ENCODE measurements at places on chromosomes 12 and 14.

DNA sequence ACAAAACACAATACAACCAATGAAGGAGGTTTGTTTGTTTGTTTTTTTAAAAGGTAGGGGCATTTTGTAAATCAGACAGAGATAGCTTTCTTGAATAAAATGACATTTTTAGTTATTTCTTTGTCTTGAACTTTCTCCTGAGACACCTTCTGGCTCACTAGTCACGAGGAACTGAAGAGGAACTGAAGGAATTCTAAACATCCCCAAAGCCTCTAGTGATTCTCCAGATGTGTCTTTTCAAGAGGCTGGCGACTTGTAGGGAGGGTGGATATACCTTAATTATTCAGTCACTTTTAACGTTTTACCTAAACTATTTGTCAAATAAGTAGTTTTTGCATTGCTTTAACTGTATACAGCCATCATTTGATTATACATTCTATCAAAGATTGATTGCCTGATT is 211.2 kb upstream of the LRIG3 start:
- DNase-seq: no peak

DNA sequence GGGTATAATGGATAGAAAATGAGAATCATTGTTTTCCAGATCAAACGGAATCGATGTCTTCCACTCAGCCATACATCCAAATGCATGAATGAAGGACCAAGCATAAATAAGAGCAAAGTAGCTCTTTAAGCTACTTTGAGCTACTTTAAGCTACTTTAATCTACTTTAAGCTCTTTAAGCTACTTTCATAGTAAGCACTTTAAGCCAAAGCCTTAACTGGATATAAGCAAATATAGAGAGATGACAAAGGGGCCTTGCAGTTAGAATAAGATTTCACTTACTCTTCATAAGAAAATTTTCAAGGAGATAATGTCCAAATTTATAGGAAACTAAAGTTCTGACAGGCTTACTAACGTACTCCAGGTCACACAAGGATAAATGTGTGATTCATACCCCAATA is 355.6 kb upstream of the KITLG start:
- no peak for DNase-seq

GRCh38 chr14:29111554-29111953 is 345.0 kb downstream of the FOXG1 start:
- no peak for DNase-seq

- DNase-seq: no peak
Observed at GRCh38 chr12:123931686-123932321, 40.8 kb downstream of the CCDC92 start.

- no peak for DNase-seq
Observed at GRCh38 chr14:91009501-91010152, 50.8 kb downstream of the RPS6KA5 start.

GRCh38 chr12:92336641-92337040 is 191.0 kb upstream of the BTG1 start:
- DNase-seq: no peak

DNA sequence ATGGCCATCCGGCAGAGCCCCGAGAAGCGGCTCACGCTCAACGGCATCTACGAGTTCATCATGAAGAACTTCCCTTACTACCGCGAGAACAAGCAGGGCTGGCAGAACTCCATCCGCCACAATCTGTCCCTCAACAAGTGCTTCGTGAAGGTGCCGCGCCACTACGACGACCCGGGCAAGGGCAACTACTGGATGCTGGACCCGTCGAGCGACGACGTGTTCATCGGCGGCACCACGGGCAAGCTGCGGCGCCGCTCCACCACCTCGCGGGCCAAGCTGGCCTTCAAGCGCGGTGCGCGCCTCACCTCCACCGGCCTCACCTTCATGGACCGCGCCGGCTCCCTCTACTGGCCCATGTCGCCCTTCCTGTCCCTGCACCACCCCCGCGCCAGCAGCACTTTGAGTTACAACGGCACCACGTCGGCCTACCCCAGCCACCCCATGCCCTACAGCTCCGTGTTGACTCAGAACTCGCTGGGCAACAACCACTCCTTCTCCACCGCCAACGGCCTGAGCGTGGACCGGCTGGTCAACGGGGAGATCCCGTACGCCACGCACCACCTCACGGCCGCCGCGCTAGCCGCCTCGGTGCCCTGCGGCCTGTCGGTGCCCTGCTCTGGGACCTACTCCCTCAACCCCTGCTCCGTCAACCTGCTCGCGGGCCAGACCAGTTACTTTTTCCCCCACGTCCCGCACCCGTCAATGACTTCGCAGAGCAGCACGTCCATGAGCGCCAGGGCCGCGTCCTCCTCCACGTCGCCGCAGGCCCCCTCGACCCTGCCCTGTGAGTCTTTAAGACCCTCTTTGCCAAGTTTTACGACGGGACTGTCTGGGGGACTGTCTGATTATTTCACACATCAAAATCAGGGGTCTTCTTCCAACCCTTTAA is 1.5 kb downstream of the FOXG1 start:
- no peak for DNase-seq

DNA sequence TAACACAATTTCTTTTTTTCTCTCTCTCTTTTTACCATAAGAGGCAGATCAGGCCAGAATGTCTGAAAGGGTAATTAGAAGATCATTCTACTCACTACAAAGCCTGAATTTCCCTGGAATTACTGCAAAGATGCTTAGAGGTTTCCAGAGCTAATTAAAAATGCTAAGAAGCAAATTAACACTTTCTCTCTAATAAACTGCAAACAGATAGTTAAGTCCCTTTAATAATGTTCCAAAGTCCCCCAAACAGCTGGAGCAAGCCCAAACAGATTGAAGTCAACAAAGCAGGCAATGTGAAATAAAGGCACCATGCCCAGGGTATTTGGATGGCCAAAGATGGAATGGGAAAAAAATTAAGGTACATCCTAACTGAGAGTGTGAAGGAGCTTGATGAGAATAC is 208.8 kb upstream of the LRFN5 start:
- DNase-seq: no peak

GRCh38 chr12:60021235-60021634 is 425.4 kb downstream of the SLC16A7 start:
- no peak for DNase-seq

DNA sequence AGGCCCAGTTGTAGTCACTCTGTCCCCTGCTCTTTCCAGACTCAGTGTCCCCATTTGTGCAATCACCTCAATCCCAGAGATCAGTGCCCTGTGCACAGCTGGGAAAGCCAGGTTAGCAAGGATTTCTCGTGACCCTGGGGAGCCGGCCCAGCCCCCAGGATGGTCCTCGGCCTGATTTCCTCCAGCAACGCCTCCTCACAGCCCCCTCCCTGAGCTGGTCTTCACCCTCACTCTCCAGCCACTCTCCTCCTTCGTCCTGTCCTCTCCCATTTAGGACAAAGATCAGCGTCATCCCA is 194.8 kb upstream of the C14orf180 start:
- no peak for DNase-seq

GRCh38 chr12:123363740-123364531 is 711 bp downstream of the SBNO1 start:
- peak; percentile 13 for DNase-seq

DNA sequence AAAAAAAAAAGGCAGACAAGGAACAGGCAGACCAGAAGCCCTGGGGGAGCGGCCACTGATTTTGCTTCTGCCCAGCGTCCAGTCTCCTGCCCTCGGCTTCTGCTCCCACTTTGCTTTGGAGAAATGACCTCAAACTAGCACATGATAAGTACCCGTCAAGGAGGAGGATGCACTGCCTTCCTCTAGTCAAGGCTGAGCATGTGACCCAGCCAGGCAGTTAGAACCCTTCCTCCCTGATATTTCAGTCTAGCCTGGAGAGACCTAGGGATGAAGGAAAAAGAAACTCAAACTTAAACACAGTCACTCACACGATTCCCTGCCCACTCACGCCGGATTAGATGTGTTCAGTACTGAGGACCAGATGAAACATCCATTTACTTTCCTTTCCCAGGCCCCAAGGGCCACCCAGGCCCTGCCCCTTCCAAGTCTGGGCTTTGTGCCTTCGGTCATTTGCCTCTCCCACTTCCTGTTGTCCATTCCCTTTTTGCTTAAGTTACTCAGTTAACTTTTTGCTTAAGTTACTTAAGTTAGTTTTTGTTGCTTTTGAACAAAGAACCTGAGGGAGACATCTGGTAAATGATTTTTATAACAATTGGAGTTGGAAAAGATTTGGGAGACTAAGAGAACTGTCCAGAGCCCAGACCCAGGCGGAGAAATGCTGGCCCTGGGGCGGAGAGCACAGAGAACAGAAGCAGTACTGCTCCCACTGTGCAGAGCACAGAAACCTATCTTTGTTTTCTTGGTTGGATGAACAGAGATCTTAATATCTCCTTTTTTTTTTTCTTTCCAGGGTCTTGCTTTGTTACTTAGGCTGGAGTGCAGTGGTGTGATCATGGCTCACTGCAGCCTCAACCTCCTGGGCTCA is 23.0 kb upstream of the TTC7B start:
- peak; percentile 71 for DNase-seq

GRCh38 chr14:89315493-89316470 is 101.3 kb downstream of the FOXN3 start:
- DNase-seq: no peak

DNA sequence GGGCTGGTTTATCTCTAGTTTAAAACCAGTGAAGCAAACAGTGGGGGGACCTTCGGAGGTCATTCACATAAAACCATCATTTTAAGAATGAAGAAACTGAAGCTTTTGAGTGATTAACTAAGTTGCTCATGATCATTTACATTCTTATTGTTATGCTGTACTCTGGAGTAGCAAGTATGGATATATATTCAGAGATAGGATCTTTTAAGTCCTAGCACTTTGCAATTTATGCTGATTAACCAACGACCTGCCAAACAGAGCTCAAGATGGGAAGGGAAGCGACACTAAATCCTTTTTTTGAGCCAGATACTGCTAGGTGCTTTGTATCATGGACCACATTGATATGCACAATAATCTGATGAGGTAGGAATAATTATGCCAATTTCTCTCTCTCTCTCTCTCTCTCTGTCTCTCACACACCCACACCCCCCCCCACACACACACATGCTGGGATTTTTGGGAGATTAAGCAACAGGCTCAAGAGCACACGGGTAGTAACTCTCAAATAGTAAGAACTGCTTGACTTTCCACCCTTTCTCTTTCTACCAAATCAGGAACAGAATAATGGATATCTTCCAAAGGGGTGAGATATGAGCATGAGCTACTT is 303.4 kb downstream of the APAF1 start:
- no peak for DNase-seq

DNA sequence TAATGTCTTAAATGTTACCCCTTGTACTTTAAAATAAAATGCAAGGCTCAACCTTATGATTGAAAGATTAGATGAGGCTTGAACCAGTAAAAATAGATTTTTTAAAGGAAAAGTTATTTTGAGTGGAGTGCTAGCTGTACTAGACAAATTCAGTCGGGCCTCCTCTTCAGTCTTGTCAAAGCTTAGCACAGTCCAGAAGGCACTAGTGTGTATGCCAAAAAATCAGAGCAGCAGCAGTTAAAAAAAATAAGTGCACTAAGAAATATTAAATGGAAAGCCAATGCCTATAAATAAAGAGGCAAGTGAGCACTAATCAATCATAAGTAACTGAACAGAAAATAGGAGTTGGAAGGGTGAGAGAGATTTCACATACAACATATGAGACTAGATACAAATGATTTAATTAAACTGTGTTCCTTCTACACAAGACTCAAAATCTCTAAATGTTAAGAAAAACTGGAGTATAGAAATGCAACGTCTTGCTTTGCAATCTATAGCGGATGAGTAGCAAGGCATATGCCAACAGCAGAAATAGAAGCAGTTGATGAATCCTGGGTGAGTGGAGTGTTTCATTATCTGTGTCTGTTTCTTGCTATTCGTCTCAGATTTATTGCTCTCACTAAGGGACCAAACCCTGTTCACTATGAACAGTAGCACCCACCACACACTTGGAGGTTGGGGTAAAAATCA is 172.1 kb downstream of the ETNK1 start:
- DNase-seq: no peak

DNA sequence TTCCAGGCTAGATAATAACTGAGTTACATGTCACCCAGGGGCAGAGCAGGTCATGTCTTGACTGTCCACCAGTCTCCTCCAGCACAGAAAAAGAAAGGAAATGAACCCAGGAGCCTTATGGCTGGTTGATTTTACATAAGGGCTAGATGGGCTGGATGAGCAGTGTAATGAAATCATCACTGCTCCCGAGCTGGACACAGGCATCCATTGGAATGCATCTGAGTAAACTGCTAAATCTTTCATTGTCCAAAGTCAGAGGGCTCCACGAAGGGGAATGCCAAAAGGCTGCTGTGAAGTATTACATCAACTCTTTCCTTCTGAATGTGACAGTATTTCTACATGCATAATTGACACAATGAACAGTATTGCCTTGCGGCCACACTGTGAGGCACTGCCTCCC is 30.1 kb upstream of the TSPAN11 start:
- no peak for DNase-seq

GRCh38 chr14:75109877-75110276 is 17.0 kb downstream of the NEK9 start:
- DNase-seq: no peak

GRCh38 chr12:94779485-94779884 is 129.1 kb upstream of the TMCC3 start:
- DNase-seq: peak; percentile 95

- DNase-seq: no peak
Observed at GRCh38 chr14:53958628-53959027, 2.0 kb upstream of the BMP4 start.

GRCh38 chr14:23951590-23952201 is 1.9 kb upstream of the DHRS4 start:
- no peak for DNase-seq

- DNase-seq: no peak
Observed at GRCh38 chr14:105864116-105864515, 337.7 kb downstream of the TMEM121 start.

DNA sequence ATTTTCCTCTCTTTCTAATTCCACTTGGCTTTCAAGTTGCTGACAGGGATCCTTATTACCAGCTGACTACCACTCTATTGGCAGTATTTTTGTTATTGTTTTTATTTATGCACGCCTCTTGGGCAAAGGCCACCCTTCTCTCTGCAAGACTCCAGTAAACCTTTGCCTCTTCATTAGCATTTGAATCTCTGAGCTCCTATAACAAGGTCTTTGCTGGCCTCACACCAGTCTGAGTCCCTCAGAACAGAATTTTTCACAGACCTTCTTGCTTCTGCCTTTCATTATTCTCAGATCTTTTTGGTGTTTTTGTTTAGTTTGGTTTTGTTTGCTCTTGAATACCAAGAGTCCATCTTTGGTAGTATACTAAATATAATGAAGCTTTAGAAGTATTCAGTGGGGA is 145.9 kb downstream of the PDZRN4 start:
- no peak for DNase-seq

- no peak for DNase-seq
Observed at GRCh38 chr14:67851785-67852410, 32.3 kb downstream of the RAD51B start.

GRCh38 chr14:74211945-74212580 is 27.2 kb upstream of the VSX2 start:
- peak; percentile 3 for DNase-seq

GRCh38 chr14:35959835-35960234 is 133.7 kb downstream of the BRMS1L start:
- no peak for DNase-seq
